GM03348 (cell line): ENCODE measurements at places on chromosomes 7 and 10.

DNA sequence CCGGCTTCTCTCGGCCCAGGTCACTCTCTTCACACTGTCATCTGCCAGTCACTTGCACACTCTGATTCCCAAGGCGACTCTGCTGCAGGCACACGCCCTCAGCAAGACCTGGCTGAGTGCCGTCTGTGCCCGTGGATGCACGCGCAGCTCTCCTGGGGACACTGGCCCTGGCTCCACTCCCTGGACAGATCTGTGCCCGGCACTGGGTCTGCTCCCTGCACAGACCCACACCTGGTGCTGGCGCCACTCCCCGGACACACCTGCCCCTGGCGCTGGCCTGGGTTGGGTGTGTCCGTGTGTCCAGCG, 133.2 kb downstream of the DNAJB6 start:
- no peak for DNase-seq

DNA sequence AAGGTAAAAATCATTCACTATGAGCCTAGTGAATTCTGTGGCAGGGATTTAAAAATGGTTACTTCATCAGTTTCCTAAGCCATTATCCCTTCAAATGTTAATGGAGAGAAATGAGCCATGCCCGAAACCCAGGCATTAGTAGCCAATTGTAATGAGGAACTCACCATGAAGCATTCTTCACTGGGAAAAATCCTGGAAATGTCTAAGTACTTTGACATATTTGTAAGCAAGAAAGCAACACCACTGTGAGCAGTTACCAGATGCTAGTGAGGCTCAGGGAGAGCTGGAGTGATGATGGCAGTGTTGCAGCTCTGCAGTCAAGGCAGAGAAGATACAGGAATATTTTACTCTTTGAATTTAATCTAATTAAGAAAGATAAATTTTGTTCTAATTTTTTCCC, 220.0 kb upstream of the MBL2 start:
- no peak for DNase-seq

- DNase-seq = no peak
These were observed 53.9 kb upstream of the SEPHS1 start for GRCh38 chr10:13402021-13402420.

DNA sequence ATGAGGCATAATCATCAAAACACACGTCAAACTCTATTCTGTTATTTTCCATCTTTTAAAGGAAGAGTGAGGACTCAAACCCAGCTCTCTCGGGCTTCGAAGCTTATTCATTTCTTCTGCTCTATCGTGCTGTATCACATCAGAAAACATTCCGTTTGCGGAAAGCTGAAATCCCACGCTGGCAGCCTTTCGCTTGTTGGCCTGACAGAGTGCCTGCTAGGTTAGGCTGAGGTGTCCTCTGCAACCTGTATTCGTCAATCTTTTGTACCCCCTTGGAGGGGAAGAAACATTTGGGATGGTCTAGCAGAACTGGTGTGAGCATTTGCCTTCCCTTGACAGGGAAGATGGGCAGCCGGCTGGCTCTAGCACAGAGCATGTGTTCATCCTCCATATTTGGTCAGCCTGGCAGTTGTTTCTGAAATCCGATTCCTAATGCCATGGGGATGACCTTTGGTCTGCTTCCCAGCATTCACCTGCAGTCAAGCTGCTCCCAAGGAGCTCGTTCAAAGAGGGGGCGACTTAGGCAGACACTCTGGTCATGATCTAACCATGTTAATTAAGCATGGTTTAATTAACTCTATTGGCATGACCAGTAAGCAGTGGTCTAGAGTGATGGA, 55.2 kb downstream of the TACC2 start:
- no peak for DNase-seq

GRCh38 chr7:5452937-5453540, 29.4 kb upstream of the TNRC18 start:
- peak; percentile 72 for DNase-seq

- no peak for DNase-seq
These were observed 179.0 kb upstream of the PLPP4 start for GRCh38 chr10:120278069-120278468.

DNA sequence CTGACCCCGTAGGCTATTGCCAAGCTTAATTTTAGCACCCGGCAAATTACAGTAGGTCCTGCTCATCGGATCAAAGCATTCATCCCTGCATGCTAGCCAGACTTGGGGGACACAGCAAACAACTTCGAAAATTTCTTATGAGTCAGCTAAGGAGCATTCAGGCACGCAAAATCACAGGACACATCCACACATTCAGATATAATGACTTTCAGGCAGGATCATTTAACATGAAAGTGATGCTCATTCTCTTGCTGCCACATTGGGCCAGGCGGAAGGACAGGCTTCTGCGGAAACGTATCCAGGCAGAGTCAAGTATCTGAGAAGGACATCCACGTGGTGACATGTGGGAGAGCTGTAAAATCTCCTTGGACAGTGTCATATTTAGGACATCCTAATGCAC, 474.0 kb upstream of the NRP1 start:
- DNase-seq = no peak

GRCh38 chr10:129912166-129912917, 51.7 kb downstream of the EBF3 start:
- DNase-seq = peak; percentile 52

GRCh38 chr10:87671139-87671815, 11.6 kb downstream of the PAPSS2 start:
- DNase-seq = no peak

DNA sequence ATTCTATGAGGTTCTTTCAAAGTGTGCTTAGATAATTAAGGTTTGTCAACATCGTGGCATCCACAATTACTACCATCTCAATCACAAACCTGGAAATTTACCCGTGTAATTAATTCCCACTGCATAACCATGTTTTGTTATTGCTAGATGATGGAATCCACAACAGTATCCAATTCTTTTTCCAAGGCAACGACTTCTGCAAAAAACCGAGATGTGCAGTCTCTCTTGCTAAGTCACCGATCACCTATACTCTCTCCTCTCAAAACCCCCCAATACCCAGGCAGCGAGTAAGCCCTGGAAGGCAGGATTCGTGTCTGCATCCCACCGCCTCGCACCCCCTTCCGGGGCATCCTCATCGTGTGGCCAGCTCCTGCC, 678 bp upstream of the EIF4H start:
- no peak for DNase-seq

DNA sequence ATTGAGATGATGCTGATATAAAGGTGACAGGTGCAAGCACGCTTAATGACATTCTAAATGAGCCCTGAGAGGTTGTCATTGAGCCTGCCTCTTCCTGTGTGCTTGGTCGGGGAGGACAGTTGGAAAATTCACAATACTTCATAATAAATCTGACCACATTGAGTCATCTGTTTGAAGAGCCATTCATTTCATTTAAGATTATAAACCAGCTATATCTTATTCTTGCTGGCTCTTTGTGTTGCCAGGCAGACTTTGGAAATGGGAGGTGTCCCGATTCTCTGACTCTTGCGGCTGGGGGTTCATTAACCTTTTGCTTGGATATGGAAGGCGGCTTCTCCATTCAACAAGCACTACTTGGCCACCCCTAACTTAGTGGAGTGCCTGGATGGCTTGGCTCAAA, 198.2 kb downstream of the FANK1 start:
- no peak for DNase-seq

DNA sequence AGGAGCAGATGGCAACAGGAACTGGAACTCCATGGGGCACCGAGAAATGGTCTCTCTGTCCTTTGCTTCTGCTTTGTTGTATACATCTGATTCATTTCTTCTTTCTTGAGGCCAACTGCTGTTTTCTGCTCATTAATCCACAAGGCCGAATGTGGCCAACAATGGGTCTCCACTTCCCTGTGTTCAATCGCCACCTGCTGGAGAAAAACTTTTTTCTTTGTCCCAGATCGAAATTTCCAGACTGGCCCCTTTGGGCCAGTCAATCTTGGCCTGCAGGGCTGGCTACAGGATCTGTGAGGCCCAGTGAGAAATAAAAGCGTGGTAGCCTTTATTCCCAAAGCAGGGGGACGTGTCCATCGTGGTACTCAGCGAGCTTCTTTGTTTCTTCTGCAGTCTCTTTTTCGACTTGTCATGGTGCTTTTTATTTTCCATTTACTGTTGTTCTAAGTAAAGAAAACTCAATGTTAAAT, 58.8 kb downstream of the PARP12 start:
- peak; percentile 86 for DNase-seq

GRCh38 chr10:130921461-130921860, 390.1 kb downstream of the TCERG1L start:
- DNase-seq = no peak

GRCh38 chr10:74177140-74177677, 26.2 kb downstream of the ADK start:
- DNase-seq = peak; percentile 64

DNA sequence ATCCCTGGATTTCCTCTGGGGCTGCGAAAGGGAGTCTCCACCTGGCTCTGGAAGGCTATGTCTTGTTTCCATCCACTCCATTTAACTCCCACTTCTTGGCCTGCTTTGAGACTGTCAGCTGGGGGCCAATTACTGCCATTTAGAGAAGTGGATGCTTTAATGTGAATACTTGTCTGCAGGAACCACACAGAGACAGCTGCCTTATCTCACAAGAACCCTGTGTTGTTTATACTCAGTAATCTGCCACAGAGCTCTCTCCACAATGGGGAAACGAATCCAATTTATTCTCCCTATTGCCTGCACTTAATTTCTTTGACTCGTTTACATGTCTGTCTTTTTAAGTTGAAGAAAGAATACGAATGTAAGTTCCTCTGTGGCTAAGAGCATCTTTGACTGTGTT, 787.0 kb upstream of the C7orf33 start:
- no peak for DNase-seq
